CD4-positive, alpha-beta T cell treated with Interleukin-6 for 4 hours (primary cell): ENCODE measurements at places on chromosomes 2 and 18.

DNA sequence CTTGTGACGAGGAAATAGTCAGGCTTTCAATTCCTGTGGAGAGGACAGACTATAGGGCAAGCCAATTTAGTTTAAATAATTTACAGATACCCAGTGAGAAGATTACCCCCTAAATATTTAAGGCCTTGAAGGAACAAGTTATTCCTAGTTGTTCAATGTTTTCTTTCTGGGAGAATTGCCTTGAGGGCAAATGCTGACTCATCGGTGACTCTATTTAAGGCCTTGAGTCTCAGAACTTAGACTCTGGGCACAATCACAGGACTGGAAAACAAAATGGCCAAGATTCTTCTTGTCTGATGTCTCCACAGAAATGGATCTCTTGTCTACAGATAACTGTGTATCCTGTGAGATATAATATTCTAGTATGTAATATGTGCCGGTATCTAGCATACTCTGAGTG, 467.1 kb downstream of the SUCLG1 start:
- DNase-seq: no peak

- DNase-seq: no peak
These were observed 69.7 kb downstream of the PRPF40A start for GRCh38 chr2:152647552-152647951.

DNA sequence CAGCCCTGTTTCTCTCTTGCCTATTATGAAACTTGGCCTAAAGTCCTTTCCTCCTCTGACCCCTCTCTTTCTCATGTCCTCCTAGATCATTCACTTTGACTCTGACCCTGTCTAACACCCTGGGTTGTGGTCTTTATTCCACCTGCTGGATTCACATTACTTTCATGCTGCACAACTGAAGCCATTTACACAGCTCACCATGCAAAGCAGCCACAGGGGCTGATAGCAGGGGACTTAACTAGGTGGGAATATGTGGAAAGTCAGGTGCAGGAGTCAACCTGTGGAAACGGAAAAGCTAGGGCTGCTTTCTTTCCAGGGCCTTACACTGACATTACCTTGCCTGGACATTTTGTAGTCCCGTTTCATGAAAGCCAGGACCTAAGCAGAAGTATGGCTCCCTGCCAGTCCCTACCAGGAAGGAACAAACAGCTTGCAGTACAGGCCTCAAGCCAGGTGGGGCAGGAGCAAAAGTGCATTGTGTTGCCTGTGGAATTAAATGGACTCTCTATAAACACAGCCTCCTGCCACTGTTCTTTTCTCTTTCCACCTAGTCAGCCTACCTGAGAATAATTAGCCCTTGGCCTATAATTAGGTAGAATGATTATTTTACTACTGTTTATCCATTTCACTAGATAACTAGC, 11.8 kb downstream of the MAPRE3 start:
- peak; percentile 7 for DNase-seq

GRCh38 chr2:10591207-10591606, 98.6 kb downstream of the NOL10 start:
- DNase-seq: no peak

- no peak for DNase-seq
These were observed 364.7 kb downstream of the XIRP2 start for GRCh38 chr2:167253025-167253424.

DNA sequence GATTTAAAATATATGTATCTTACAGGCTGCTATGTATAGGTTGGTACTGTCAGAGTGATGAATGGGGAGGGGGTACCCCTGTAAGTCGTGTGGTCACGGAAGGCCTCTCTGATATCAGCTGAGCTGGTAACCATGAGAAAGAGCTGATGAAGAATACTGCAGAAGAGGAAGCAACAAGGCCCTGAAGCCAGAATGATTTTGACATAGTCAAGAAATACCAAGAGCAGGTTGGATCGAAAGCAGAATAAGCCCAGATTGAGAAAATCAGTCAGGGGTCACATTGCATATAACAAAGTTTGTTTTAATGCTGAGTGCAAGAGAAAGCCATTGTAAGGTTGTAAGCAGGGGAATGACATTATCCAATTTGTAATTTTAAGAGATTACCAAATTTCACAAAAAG, 57.3 kb downstream of the UNC50 start:
- DNase-seq: no peak

DNA sequence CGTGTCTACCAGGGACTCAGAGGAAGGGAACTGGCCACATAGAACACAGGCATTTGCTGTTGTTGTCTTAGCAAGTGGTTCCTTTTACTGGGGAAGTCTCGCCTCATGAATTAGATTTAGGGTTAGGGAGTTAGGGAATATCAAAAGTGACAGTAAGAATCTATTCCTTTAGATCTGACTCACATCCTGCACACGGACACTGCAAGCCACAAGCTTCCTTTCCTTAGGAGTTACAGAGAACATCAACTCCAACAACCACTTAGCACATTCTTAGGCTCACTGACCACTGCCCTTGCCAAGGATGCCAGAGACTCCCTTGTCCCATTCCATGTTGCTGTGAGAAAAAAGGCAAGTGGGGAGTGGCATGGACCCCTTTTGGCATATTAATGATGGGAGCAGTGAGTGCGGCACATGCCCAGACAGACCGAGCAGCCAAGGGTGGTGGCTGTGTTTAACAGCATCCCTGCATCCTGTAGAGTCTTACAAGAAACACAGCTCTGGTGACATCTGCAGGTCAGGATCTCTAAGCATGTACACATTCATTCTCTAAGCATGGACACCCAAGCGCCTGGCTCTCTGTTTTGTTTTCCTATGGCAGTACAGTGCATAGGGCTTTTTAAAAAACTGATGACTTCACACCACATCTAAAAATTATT, 745.6 kb upstream of the RAB6C start:
- DNase-seq: no peak

- no peak for DNase-seq
These were observed 22.6 kb downstream of the ST6GAL2 start for GRCh38 chr2:106863387-106863786.

DNA sequence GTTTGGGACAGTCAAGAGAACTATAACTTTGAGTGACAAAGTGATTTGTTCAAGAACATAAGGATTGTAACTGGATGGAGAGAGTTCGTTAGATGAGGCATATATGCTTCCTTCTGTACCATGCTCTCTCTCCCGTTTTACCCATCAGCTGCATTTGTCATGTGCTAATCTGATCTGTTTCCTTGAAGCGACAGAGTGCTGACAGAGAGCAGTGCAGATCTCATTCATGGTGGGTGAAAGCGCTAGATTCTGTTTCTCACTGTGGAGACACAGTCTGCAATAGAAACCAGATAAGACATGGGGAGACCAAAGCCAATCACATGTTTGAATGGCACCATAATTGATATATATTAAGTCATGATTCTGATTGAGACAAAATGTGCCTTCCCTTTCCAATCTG, 456.6 kb upstream of the CELF4 start:
- DNase-seq: no peak

- no peak for DNase-seq
These were observed 133.9 kb upstream of the KLHL14 start for GRCh38 chr18:32906506-32907310.

- no peak for DNase-seq
These were observed 243.8 kb downstream of the ERBB4 start for GRCh38 chr2:212294816-212295215.

DNA sequence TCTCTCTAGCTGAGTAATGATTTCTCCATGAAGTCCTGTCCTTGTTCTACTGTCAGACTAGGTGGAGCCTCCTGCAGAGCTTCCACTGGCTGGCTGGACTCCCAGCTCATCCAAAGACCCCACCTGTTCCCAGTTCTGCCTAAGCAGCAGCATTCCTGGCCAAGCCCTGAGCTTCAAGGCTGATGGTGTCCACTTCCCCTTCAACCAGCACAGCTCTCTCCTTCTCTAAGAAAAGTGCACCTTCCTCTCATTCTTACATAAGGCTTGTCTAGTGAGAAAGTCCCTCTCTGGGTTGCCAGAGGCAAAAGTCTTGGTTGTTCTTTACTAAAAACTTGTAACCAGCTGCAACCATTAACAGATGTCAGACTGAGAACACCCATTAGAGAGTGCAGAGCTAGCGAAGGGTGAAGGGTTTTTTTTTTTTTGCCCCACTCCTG, 58.9 kb downstream of the CXCR4 start:
- no peak for DNase-seq

GRCh38 chr18:46458472-46458871, 198.5 kb downstream of the LOXHD1 start:
- no peak for DNase-seq

GRCh38 chr18:49519101-49519971, 32.3 kb upstream of the C18orf32 start:
- DNase-seq: no peak

- DNase-seq: no peak
These were observed 135.1 kb downstream of the NCOA1 start for GRCh38 chr2:24626131-24626530.

DNA sequence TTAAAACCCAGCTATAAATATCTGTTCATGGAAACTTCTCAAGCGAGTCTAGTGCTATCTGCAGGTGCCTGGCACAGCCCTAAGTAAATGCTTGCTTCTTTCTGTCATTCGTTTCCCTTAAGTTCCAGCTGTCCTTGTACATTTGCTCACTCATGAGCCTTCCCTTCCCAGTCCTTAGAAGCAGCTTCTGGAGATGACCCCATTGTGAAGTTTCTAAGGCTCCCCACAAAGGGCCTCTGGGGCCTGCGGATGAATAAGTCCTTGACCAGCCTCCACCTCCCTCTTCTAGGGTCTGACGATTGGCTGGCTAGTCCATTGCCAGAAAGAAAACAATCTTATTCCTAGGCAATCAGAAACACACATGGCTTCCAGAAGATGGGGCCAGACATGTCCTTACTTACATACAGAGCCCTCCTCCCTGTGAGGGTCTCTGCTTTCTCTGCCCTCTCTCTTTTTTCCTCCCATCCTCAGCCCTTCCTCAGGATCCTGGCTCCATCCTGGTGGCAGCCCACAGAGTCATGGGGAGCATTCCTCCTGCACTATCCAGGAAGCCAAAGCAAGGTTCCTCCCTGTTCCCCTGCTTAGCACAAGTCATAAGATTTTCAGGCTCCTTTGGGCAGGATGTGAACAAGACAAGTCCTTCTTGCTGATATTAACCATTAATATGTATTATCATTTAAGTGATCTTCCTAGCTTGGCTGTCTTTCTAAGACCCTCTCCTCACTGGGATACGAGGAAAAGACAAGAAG, 87.3 kb downstream of the TNFRSF11A start:
- DNase-seq: no peak

- no peak for DNase-seq
These were observed 226.0 kb downstream of the FAM210A start for GRCh38 chr18:13500227-13500865.

DNA sequence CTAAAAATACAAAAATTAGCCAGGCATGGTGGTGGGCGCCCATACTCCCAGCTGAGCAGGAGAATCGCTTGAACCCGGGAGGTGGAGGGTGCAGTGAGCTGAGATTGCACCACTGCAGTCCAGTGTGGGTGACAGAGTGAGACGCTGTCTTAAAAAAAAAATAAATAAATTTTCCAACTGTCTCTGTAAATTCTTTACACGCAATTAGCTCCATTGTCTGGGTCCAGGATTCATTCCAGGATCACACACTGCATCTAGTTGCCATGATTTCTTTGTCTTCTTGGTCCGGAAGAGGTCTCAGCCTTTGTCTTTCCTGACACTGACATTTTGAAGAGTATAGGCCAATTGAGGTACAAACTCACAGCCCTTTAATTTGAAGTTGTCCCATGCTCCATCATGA, 167.6 kb upstream of the NYAP2 start:
- DNase-seq: no peak

DNA sequence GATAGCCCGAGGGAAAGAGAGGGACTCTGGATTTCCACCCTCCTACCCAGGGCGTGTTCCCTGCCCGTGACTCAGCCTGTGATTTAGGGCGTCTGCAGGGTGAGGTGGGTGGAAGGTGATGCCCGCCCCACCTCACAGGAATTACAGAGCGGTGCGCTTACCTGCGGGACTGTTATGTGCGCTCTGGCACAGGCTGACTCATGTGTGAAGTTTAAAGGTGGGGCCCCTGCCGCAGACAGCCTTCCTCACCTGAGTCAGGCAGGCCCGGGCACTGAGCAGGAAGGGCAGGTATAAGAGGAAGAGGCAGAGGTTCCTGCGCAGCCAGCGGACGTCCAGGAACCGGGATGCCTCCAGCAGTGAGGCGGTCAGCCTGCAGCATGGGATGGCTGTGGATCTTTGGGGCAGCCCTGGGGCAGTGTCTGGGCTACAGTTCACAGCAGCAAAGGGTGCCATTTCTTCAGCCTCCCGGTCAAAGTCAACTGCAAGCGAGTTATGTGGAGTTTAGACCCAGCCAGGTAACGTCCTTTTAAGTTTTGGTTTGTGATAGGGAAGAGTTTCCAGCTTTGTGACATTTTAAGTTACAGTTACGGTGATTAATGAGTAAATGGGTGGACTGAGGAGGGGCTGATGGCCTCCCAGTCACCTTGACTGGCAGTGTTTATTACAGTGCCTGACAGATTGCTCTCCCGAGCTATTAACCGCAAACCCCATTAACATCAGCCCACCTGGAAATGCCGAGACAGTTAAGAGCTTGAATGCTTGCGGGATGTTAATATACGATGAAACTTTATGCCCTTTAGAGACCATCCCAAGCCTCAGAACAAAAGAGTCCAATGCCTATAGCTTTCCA, 141.6 kb upstream of the TTC39C start:
- peak; percentile 78 for DNase-seq

DNA sequence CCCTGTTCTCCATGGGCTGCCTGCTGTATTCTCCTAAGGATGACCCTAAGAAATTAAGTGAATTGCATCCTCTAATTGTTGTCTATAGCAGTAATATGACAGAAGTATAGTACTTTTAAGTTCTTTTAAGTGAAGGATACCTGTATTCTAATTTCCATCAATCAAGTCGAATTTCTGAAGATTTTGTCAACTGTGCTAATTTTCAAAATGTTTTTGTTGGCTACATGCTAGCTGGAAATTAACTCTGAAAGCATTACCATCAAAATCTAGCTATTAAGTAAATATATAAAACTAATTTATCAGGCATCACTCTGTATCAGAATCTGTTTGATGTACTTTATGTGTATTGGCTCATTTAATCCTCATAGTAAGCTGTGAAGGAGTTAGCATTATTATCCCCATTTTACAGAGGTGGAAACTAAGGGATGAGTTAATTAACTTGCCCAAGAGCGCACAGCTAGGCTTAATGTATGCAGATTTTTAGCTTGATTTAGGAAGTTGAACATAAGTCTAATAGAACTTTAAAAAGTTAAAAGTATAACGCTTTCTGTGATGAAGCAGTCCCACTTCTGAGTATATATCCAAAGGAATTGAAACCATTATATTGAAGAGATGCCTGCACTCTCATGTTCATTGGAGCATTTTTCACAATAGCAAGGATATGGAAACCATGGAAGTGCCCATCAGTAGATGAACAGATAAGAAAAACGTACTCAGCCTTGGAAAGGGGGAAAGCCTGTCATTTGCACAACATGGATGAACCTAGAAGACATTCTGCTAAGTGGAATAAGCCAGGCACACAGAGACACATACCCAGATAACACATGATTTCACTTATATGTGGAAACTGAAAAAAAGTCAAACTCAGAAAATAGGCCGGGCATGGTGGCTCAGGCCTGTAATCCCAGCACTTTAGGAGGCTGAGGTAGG, 32.0 kb downstream of the EML4 start:
- no peak for DNase-seq

- DNase-seq: no peak
These were observed 35.8 kb upstream of the CCNT2 start for GRCh38 chr2:134882773-134883172.

- no peak for DNase-seq
These were observed 182.4 kb upstream of the ARL4C start for GRCh38 chr2:234679301-234679740.
